ENCODE measurements at places on chromosomes 13 and 19.
A peak's percentile ranks its signal among the peaks of the same experiment; 100 is the strongest.

DNA sequence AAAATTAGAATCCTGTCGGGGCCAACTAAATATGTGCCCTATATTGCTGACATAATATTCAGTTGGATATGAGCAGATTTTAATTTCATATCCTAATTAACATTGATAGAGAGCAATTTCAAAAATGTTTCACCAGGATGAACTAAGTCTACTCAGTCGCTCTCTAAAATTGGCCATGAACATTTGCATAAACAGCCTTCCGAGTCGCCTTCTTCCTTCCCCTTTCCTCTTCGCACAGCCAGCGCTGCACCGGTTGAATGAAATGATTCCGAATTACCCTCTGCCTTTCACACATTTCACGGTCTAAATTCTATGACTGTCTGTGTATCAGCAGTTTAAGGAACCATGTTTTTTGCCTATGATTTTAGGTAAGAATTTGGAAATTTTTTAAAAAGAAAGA is 413.7 kb downstream of the LIG4 start:
- no peak for DNase-seq

DNA sequence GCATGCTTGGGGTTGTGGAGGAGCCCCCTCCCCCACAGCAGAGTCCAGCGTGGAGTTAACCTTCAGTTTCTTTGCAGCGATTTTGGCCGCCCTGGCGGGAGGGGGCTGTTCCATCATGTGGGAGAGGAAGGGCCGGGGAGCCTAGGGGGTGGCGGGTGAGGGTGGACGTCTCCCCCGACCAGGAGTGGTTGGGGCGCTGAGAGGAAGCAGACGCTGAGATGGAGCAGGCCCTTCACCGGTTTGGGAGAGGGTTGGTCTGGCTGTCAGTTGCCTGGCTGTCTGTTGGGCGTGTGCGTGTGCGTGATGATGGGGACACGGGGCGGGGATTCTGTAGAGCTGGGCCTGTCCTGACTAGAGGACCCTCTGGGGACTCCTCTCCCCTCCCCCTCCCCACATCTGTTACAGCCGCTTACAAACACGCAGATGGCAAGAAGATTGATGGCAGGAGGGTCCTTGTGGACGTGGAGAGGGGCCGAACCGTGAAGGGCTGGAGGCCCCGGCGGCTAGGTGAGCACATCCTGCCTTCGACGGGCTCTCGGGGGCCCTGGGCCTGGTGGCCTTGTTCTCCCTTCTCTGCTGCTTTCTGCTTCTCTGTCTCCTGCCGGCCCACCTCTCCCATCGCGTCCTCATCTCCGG is 9.8 kb upstream of the LIN7B start:
- no peak for DNase-seq

- DNase-seq, result no peak
Measured at GRCh38 chr19:12954612-12954962, 2.4 kb downstream of the GADD45GIP1 start.

GRCh38 chr19:41886761-41887710 is 4.1 kb downstream of the ARHGEF1 start:
- DNase-seq, result no peak

- no peak for DNase-seq
Measured at GRCh38 chr19:49061000-49061399, 3.5 kb upstream of the CGB7 start.

GRCh38 chr19:56866538-56866937 is 26.0 kb upstream of the PEG3 start:
- DNase-seq, result peak; percentile 76

DNA sequence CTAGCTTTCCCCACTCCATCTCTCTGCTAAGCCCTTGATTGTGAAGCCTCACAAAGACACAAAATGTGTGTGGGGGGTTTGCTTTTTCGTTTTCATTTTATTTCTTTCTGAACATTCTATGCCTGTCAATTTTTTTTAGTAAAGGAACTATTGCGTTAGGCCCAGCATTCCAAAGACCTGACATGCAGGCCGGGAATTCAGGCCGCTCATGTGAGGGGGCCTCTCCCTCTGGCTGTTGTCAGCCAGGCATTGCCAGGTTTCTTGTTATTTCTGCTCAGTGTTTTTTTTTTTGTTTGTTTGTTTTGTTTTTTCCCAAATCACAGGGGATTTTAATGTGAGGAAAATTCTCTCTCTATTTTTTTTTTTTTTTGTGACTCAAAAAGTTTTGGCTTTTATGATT is 10.3 kb upstream of the MEDAG start:
- no peak for DNase-seq

DNA sequence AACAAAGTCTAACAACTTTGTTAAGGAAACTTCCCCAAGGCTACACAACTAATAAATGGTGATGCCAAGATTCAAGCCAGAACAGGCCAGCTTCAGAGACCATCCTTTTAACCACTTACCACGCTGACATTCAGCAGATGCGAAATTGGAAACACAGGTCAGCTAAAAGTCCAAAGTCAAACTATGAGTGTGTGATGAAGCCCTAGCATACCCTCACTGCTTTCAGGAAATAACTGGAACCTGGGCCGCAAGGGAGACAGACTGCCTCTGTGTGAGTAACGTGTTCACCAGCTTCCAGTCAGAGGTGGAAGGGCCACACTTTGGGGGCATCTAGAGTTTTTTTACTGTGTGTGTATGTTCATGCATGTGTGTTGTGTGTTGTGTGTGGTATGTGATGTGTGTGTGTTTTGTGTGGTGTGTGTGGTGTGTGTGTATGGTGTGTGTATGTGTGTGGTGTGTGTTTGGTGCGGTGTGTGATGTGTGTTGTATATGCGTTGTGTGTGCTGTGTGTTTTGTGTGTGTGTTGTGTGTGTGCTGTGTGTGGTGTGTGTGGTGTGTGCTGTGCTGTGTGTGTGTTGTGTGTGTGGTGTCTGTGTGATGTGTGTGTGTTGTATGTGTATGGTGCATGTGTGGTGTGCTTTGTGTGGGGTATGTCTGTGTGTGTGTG is 12.5 kb upstream of the PDX1 start:
- no peak for DNase-seq

GRCh38 chr19:7489609-7490044 is 792 bp upstream of the PEX11G start:
- no peak for DNase-seq

DNA sequence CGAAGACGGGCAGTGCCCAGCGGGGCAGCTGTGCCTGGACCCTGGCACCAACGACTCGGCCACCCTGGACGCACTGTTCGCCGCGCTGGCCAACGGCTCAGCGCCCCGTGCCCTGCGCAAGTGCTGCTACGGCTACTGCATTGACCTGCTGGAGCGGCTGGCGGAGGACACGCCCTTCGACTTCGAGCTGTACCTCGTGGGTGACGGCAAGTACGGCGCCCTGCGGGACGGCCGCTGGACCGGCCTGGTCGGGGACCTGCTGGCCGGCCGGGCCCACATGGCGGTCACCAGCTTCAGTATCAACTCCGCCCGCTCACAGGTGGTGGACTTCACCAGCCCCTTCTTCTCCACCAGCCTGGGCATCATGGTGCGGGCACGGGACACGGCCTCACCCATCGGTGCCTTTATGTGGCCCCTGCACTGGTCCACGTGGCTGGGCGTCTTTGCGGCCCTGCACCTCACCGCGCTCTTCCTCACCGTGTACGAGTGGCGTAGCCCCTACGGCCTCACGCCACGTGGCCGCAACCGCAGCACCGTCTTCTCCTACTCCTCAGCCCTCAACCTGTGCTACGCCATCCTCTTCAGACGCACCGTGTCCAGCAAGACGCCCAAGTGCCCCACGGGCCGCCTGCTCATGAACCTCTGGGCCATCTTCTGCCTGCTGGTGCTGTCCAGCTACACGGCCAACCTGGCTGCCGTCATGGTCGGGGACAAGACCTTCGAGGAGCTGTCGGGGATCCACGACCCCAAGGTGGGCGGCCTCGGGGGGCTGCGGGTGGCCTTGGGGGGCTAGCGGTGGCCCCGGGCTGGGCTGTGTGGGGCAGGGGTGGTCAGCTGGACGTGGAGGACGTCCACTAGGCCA is 4.8 kb downstream of the GRIN3B start:
- no peak for DNase-seq

DNA sequence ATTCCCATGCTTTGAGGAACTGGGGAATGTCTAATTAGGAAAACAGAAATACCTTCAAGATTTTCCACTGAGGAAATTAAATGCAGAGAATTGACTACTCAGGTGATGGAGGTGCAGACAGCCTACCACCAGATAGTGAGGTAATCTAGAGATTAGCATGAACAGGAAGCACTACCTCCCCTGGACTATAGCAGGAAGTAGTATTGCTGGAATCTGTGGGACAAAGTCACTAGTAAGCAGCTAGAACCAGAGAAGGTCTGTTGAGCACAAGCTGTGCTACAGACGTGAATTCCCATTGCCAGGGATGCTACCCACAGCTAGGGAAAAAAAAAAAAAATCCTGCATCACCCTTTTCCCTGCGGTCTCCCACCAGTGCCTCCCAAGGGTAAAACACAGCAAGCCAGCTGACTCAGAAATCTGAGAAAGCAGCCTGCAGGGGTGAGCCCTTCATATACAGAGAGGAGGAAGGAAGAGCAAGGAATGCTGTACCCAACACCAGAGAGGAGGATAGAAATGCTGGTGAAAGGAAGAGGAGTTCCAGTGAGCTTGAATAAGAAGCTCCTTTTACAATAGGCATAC is 10.2 kb downstream of the ENOX1 start:
- DNase-seq, result no peak

GRCh38 chr13:109881347-109881725 is 95.0 kb upstream of the IRS2 start:
- no peak for DNase-seq

DNA sequence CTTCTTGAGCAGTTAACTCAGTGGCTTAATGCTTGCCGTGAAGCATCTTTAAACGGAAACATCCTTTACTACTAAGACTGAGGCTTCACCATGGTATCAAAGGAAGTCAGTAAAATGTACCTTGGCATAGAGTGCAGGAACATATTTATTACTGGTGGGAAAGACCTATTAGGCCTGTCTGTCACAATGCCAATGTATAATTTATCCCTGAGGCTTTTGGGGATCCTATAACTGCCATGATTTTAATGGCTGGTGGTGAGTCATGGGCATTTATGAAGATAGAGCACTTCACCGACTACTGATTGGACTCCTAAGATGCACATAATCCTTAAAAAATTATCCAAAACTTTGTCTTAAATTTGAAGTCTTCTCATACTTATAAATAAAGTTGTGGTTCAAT is 79.6 kb downstream of the FGF14 start:
- DNase-seq, result no peak

DNA sequence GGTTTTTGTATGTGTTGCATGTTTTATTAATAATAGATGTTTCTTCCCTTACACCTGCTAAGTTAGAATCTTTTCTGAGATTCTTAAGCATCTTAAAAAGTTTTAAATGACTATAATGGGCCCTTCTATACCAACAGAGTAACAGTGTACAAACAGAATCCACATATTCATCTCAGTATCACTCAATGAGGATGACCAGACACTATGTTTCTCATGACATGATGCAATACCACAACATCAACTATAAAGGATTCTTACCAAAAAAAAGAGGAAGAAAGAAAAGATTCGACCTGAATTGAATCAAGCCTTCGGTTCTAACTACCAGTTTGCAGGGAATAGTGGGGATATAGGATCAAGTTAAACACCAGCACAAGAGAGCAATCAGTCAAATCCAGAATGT is 56.5 kb downstream of the INTS6 start:
- no peak for DNase-seq

DNA sequence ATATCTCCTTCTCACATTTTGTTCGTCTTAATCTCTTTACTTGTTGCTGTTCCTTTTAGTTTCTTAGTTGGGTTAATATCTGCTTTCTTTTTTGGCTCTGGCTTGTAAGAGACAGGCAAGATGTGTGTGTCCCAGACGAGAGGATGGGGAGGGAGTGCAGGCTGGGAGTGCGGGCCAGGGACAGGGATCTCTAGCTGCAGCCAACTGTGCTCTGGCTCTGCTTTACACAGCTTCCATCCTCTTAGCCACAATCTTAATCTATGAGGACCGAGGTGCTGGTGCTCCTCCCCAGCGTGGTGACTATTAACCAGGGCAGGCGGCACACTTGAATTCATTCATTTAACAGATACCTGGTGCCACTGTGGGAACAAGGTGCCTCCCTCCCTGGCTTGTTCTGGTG is 70.9 kb upstream of the WASF3 start:
- DNase-seq, result no peak

GRCh38 chr19:46718934-46719622 is 2.2 kb upstream of the PRKD2 start:
- no peak for DNase-seq

DNA sequence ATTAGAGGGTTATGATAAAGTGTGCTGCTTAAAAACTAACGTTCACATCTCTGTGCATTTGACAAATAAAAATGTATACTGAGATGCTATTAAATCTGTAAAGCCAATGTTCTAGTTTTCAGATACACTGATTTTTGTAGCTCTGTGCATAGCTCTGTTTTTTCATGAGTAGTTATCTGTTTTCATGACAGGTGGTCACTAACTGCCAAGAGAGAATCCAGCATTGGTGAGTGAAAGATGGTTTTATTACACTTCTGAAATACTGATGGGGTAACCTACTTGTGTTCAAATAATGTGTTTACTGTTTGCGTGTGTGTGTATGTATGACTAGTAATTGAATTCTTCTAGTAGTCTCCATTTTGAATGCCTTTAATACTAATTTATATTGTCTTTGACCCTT is 29.0 kb downstream of the URI1 start:
- no peak for DNase-seq

GRCh38 chr19:7450243-7451223 is 38.3 kb downstream of the PEX11G start:
- DNase-seq, result no peak

- DNase-seq, result no peak
Measured at GRCh38 chr13:79402074-79402635, 3.9 kb downstream of the RBM26 start.

DNA sequence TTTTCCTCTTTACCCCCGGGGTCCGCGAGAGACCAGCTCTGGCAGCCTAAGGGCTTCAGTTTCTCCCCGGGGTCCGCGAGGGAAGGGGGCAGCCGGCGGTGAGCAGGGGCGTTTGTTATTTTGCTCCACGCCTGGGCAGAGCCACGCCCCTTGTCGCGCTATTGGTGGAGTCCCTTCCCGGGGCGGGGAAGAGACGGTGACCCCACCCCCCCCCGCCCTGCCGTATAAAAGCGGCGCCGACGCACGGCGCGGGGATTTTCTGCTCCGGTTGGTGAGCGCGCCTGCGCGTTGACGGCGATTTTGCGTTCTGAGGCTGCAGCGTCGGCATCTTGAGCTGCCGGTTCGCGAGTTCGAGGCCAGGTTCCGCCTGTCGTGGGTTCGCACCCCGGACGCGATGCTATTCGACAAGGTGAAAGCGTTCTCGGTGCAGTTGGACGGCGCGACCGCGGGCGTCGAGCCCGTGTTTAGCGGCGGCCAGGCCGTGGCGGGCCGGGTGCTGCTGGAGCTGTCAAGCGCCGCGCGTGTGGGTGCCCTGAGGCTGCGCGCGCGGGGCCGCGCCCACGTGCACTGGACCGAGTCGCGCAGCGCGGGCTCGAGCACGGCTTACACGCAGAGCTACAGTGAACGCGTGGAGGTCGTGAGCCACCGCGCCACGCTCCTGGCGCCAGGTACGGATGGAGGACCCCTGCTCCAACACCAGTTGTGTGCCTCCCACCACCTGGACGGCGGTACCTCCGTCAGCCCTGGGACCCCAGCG is at the start of gene ARRDC2:
Gene ARRDC2, plus strand, starts transcription at position 254 of the 757 bp plus-strand sequence. Its CDS starts 141 bp downstream, at position 395.
- peak; percentile 89 for DNase-seq
